ENCODE measurements at places on chromosomes 5 and 9.

DNA sequence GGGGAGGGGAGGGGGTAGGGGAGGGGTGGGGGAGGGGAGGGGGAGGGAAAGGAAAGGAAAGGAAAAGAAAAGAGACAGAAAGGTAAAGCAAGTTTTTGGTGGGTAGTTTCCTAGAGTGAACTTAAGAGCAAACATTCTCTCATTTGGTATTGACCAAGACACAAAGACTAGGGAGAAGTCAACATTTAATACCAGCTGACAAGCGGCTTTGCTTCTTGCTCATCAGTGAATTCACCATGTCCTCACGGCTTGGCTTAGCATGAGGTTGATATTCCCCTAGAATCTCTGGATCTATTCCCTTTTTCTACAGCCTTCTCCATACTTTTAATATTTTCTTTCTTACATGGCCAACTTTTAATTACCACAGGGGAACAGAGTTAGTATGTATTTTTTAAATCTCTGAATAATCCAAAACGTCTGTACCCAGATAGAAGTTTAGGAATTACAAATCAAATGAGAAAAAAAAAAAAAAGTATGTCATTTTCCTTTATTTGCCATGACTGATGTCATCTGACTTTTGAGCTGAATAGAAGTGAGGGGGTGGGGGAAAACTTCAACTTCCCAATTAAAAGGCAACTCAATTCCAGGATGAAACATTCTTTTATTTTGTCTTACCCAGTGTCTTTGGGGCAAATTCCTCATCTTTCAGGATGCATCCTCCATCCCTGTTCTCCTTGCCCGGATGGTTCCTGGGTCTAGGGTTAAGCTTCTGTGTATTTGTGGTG is 40.1 kb upstream of the GLIS3 start:
- no peak for DNase-seq

DNA sequence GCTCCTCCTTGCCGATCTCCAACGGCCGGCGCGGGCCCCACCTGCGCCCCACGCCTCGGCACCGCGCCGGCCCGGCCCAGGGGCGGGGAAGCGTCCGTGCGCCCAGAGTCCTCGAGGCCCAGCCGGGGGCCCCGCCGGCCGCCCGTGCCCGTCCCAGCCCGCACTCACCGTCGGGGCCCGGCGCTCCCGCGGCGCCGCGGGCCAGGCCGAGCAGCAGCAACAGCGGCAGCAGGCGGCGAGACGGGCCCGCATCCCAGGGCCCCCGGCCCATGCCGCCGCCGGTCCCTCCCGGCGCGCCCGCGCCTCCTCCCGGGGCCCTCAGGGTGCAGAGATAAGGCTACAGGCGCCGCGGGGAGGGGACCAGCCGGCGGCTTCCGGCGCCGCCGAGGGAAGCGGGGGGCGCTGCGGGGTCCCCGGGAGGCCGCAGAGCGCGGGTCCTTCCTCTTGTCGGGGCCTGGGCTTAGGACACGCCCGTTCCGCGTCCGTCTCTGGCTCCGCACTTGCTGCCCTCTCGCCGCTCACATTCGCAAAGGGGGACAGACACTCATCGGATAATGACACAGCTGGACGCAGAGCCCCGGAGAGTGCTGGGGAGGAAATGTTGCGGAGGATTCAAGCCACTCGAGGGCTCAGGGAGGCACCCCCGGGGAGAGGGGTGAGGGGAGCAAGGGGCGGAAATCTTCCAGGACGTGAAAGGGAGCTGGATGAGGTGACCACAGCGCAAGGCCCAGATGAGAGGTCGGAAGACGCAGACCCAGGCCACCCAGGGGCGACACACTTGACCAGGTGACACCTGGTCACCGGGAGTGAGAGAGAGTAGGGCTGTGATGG is at the start of gene SUSD1:
Gene SUSD1 (minus strand): TSS at position 333 of the 831 bp plus-strand sequence. CDS start 62 bp downstream, at position 271.
- no peak for DNase-seq

GRCh38 chr5:37116359-37116758 is 132.8 kb downstream of the CPLANE1 start:
- no peak for DNase-seq

GRCh38 chr5:149854866-149855265 is 89.7 kb downstream of the PDE6A start:
- no peak for DNase-seq

DNA sequence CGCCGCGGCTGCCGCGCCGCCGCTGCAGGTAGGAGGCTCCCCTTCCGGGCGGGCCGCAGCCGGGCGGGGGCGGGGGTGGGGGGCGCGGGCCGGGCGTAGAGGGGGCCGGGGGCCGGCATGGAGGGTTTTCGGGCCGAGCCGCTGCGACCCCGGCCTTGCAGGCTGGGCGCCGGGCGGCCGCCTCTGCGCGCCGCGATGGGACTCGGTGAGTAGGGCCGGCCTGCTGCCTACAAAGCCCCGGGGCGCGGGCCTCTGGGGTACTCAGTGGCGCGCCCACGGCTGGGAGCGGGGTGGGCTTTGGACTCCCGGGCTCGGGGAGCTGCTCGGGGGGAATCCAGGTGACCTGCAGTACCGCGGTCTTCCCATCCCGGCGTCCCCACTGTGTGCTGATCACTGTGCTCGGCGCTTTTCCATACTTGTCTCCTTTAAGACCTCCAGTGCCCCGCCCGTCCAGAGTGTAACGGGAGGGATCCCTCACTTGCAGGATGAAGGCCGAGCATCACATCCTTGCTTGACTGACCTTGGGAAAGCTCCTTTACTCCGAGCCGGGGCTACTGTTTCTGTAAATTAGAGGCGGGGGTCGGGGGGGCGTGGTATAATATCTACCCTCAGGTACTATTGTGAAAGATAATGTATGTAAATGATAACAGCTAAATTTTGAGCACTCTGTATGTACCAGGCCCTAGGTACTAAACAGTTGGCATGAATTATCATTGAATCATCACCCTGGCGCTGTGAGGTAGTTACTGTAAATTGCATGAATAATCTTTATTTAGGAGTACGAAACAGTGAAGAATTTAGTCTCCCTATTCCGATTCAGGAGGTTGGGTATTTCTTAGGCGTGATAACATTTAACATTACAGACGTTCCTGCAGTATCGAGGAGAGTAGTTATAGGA is 672 bp downstream of the MSANTD3 start:
- no peak for DNase-seq

DNA sequence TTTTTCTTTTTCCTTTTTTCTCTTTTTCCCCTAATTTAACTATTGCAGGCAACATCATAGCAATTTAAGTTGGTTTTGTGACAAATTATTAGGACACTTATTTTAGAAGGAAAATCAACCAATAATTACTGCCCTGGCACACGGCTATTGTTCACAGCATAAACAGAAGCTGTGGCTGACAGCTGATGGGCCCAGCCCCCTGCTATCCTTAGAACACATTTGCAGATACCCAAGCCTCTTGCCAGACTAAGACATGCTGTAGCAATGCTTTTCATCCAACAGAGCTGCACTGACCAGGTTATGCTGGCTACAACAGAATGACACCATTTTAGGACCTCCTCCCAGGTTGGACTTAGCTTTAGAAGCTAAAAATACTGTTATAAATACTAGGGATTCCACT is 852.7 kb upstream of the DMAC1 start:
- DNase-seq, result no peak

DNA sequence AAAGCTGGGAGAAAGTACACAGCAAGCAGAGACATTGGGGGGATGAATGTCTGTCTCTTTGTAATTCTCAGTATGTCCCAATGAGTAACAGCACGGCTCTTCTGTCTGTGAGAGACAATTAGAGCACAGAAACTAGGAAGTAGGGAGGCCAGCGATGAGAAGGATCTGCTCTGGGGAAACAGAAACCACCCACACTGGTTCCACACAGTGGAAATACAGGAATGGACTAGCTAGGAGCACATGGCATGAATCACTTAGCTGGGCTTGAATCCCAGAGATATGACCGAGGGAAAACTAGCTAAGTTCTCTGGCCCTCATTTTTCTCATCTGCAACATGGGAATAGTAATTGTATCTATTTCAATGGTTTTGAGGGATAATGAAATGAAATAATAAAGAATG is 895.9 kb downstream of the TLE4 start:
- no peak for DNase-seq

GRCh38 chr5:109141222-109142200 is 268.3 kb downstream of the PJA2 start:
- DNase-seq, result no peak

DNA sequence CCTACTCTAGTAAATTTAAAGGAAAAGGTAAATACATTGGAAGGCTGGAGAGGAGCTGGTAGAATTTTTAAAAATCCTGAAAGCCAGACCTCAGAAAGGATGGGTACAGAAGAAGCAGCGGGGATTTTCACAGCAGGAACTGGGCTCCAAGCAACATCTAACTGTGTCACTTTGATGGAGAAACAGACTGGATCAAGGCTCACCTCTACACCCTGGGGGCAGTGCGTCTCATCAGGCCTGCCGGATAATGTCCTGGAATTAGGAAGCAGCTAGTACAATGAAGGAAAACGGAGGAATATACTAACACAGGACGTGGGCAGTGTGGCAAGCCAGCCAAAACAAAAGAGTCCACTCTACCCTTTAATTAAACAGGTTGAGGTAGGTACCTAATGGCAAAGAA is 463.6 kb downstream of the TAF11L14 start:
- DNase-seq, result no peak

DNA sequence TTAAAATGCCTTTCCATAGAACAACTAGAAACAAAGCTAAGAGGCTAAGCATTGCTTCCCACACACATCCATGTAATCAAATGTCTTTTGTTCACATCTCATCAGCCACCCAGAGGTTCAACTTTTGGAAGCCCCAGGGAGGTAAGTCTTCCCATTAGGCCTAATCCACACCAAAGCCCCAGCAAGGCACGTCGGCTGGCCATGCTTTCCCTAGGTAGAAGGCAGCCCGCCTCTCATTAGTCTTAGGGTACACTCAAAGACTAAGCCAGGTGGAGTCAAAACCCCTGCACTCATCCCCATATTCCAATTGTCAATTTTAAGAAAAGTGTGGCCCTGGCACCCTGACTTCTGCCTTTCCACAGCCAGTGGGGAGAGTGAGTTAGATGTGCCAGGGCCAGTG is 87.9 kb downstream of the ATPSCKMT start:
- DNase-seq, result no peak

GRCh38 chr5:75331-76320 is 16.3 kb upstream of the PLEKHG4B start:
- no peak for DNase-seq

GRCh38 chr9:87099407-87099806 is 152.1 kb upstream of the GAS1 start:
- DNase-seq, result no peak

DNA sequence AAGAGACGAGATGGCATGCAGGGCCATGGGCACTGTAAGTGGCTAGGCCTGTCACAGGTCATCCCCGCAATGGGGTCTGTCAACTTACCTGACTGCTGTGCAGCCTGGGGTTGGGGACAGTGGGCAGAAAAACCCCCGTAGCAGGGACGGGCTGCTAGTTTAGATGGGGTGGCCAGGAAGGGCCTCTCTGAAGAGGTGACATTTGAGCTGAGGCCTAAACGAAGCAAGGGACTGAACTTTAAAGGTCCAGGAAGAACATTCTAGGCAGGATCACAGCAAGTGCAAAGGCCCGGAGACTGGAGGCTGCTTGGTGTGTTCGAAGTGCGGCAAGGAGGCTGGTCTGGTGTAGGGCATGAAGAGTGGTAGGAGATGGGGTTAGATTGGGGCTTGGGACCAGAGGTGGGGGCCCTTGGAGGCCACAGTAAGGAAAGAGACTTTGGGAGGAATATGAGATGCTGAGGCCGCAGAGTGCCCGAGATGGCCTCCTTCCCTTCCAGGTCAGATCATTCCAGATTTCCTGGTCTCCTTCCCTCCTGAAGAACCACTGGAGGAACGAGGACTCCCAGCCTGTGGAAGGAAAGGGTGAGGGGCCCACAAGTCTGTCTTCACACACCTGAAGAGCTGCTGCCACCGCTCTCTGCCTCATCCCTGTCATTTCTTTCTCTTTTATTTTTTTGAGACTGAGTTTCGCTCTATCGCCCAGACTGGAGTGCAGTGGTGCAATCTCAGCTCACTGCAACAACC is 37.9 kb upstream of the SH3PXD2B start:
- DNase-seq, result no peak

- no peak for DNase-seq
Observed at GRCh38 chr5:61397238-61397637, 65.2 kb downstream of the ZSWIM6 start.

- DNase-seq, result no peak
Observed at GRCh38 chr5:107088907-107089306, 581.8 kb downstream of the EFNA5 start.

DNA sequence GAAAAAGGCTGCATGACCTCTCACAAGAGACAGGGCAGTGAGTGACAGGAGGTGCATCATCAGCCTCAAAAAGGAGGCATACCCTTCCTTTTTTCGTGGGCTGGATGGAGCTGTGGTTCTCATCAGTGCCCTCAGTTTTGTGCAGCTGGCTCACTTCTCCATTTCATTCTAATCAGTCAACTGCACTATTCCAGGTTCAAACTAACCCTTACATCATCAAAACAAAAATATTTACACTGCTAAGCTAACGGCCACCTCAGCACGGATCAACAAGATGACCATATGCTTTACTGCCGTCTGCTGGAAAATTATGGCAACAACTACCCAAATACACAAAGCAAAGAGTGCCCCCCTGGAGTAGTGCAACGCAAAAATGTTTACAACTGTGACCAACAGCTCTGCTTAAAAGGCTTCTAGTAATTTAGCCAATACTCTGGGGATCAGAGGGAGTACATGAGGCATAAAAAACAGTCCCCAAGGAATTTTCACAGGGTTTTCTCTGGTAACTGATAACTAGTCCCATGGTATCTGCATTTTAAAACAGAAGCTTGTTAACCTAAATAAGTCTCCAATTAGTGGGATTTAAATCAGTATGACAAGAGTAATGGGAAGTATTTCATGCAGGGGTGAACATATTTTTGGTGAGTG is 10.8 kb downstream of the KCNV2 start:
- DNase-seq, result peak; percentile 44

All from smooth muscle cell of the brain vasculature (primary cell).